Thymus (tissue), 14 donors: ENCODE measurements at places on chromosomes 2 and 18. TPM values are rescaled to one million over a fixed set of nuclear protein-coding genes. Genes with fewer than 3 reads are reported as not detected.

- no peak overlapping the region for H3K4me3 ChIP-seq
- H3K27me3 ChIP-seq, result no peaks in the 10 kb centered on the region
- H3K36me3 ChIP-seq, result no peaks in the 10 kb centered on the region
- H3K27ac ChIP-seq, result no peak overlapping the region
These were observed 148.4 kb downstream of the ZNF516 start for GRCh38 chr18:76346490-76347130.

GRCh38 chr18:67875944-67876343, 359.4 kb upstream of the DSEL start:
- no peak for DNase-seq
- no peaks in the 10 kb centered on the region for H3K27me3 ChIP-seq
- H3K27ac ChIP-seq, result no peak overlapping the region
- no peaks in the 10 kb centered on the region for H3K36me3 ChIP-seq

GRCh38 chr2:25368660-25369059, 26.9 kb upstream of the DNMT3A start:
- no peaks in the 10 kb centered on the region for H3K4me1 ChIP-seq
- DNase-seq, result no peak
- no peaks in the 10 kb centered on the region for H3K36me3 ChIP-seq
- H3K27me3 ChIP-seq, result no peaks in the 10 kb centered on the region
- H3K4me3 ChIP-seq, result no peak overlapping the region

DNA sequence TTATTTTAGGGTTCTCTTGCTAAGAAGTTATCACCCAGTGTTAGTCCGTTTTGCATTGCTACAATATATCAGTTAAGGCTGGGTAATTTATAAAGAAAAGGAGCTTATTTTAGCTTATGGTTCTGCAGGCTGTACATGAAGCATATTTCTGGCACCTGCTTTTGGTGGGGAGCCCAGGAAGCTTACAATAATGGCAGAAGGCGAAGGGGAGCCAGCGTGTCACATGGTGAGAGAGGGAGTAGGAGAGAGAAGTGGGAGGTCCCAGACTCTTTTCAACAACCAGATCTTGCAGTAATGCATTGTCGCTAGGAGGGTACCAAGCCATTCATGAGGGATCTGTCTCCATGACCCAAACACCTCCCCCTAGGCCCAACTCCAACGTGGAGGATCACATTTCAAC, 688.8 kb upstream of the PIK3C3 start:
- H3K36me3 ChIP-seq, result no peaks in the 10 kb centered on the region
- H3K27ac ChIP-seq, result no peak overlapping the region
- no peaks in the 10 kb centered on the region for H3K4me1 ChIP-seq
- no peak for DNase-seq
- H3K4me3 ChIP-seq, result no peak overlapping the region
- no peaks in the 10 kb centered on the region for H3K27me3 ChIP-seq

- H3K4me3 ChIP-seq, result no peak overlapping the region
- no peak for DNase-seq
- no peaks in the 10 kb centered on the region for H3K36me3 ChIP-seq
- no peaks in the 10 kb centered on the region for H3K27me3 ChIP-seq
- no peaks in the 10 kb centered on the region for H3K4me1 ChIP-seq
These were observed 218.5 kb downstream of the KCNS3 start for GRCh38 chr2:18096836-18097405.

DNA sequence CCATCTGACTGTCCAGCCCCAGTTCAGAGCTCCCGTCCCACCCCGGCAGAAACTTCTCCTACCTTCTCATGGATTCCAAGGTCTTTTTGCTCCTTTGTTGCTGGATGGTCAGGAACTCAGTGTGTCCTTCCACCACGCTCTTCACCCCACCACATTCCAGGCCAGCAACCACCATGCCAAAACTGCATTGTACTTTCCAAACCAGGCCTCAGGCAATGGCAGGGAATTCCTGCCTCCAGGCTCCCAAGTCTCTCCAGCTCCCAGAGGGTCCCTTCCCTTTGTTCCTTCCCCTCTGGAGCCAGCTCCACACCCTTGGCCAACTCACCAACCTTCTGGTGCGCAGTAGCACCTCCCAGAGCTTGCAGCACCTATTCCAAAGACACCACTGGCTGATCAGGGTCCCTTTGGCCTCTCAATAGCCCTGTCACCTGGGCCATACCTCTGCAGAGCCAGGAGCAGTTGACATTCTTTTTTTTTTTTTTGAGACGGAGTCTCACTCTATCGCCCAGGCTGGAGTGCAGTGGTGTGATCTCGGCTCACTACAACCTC, 8.1 kb downstream of the CHMP1B start:
- no peak overlapping the region for H3K4me3 ChIP-seq
- no peak for DNase-seq
- no peaks in the 10 kb centered on the region for H3K4me1 ChIP-seq

DNA sequence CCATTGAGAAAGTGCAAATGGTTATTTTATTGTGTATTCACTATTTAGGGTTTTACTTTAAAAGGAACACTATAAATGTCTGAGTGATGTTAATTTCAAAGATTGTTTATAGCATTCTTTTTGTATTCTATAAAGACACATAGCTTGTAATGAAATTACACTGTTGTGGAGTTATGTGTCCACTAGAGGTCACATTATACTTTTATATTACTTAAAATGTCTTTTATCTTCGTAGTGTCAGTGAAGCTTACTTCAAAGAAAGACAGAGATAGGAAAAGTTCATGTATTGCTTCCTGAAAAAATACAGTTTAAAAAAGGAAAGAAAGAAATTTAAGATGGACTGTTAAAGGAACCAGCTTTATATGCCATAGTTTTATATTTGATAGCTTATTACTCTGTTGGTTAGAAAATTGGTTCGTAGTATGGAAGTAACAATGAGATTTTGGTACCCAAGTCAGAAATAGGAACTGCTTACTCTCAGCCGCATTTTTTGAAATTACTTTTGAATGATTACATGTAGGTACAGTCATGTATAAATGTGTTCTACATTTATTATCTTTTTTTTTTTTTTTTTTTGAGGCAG, 20.5 kb downstream of the APLF start:
- no peaks in the 10 kb centered on the region for H3K4me1 ChIP-seq
- DNase-seq, result no peak
- no peak overlapping the region for H3K27ac ChIP-seq
- no peak overlapping the region for H3K4me3 ChIP-seq
- H3K27me3 ChIP-seq, result no peaks in the 10 kb centered on the region

- H3K27ac ChIP-seq, result no peak overlapping the region
- H3K36me3 ChIP-seq, result no peaks in the 10 kb centered on the region
- DNase-seq, result no peak
- no peaks in the 10 kb centered on the region for H3K27me3 ChIP-seq
- H3K4me1 ChIP-seq, result no peaks in the 10 kb centered on the region
These were observed 134.6 kb upstream of the KLHL29 start for GRCh38 chr2:23250371-23250770.

GRCh38 chr2:230872151-230872967, 7.6 kb downstream of the ITM2C start:
- no peak for DNase-seq
- H3K27ac ChIP-seq, result no peak overlapping the region
- H3K36me3 ChIP-seq, result peaks cover 52% of the 10 kb centered on the region
- peaks cover 91% of the 10 kb centered on the region for H3K4me1 ChIP-seq
- no peak overlapping the region for H3K4me3 ChIP-seq

GRCh38 chr2:115939902-115940301, 1497.5 kb downstream of the DPP10 start:
- H3K4me3 ChIP-seq, result no peak overlapping the region
- no peak for DNase-seq
- H3K27ac ChIP-seq, result no peak overlapping the region

DNA sequence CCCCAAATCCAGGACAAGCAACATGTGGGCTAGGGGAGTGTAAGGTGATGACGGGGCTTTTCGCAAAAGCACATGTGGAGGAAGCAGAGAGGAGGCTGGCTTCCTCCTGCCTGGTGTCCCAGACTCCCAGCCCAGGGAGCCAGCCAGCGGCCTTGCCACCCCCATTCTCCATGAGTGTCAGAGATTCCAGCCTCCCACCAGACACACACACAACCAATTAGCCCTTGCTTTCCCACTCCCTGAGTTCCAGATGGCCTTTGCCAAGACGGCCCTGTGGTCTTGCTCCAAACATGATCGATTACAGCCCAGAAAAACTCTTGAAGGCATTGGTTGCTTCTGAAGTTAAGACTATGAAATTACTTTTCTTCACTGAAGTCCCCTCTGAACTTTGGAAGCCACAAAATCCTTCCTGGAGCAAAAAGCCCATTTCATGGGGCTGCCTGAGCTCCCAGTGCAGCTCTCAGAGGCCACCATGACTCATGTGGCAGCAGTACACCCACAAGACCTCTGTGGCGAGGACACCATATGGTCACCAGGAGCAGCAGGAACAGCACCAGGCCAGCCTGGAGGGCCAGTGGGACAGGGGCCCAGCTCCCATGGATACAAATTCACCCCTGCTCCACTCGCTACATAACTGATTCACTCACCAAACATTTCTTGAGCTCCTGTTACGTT, 69.1 kb upstream of the PID1 start:
- no peak overlapping the region for H3K27ac ChIP-seq
- no peaks in the 10 kb centered on the region for H3K36me3 ChIP-seq
- no peak for DNase-seq
- no peaks in the 10 kb centered on the region for H3K4me1 ChIP-seq

DNA sequence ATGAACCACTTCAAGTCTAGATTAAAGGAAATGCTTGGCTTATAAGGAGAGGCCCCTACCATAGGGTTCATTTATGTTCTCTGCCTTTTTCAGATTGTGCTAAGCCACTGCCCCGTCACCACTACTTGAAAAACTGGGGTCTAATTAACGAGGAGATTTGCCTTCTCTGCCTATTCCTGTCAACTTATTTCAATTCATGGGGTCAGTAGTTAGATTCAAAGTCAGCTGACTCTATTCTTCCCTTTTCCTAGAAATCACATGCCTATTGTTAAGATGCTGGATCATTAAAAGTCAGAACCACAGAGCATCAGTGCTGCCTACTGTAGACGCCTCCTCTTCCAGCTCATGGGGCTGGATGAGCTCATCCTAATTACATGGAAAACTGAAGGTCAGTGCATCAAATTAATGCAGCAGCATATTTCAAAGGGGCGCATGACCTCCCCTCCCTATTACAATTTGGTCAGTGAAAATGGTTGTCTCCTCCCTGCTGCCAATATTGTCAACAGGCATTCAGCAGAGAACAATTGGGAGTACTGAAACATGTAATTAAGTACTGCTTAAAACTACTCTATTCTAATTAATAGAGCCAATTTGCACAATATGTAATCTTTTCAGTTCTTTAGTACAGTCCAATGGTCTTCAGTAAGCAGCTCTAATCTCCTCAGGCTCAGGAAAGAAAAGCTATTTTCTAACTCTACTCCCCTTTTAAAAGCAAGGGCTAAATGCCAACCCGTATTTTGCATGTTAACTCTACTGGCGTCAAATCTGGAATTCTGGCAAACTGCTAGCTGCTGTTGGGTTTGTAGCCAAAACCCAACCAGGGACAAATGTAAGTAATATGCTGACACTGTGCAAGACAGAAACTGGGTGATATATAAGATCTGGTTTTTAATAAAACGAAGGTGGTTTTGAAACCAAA, 117.4 kb upstream of the ITGB6 start:
- H3K4me1 ChIP-seq, result peaks cover 2% of the 10 kb centered on the region
- H3K27ac ChIP-seq, result no peak overlapping the region
- no peaks in the 10 kb centered on the region for H3K27me3 ChIP-seq
- no peak overlapping the region for H3K4me3 ChIP-seq
- DNase-seq, result no peak

DNA sequence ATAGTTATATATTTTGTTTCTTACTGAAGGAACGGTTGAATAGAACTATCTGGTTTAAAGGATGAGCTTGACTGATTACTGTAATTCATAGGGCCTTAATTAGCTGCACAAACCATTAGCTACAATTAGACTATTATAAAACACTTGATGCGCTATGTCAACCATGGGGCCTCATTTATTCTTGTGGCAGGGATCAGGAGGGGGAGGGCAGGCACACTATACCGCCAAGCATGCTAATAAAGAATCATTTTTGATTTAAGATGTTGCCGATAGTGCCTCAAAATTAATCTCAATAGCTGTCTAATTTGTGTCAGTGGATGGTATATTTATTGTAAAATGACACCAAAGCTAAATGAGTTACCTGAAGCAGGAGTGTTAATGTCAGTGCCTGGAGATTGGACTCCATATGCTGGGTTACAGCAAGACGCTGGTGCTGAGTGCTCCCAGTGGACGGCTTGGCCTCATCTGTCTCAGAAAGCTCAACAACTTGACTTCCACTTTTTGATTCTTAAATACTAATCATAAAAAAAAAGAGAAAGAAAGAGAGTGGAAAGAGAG, 1007.0 kb upstream of the CELF4 start:
- no peaks in the 10 kb centered on the region for H3K36me3 ChIP-seq
- no peak for DNase-seq
- H3K27me3 ChIP-seq, result no peaks in the 10 kb centered on the region
- peaks cover 16% of the 10 kb centered on the region for H3K4me1 ChIP-seq
- H3K4me3 ChIP-seq, result no peak overlapping the region

GRCh38 chr2:65199891-65200290, 27.7 kb upstream of the ACTR2 start:
- H3K27me3 ChIP-seq, result no peaks in the 10 kb centered on the region
- H3K4me3 ChIP-seq, result no peak overlapping the region
- H3K36me3 ChIP-seq, result no peaks in the 10 kb centered on the region

DNA sequence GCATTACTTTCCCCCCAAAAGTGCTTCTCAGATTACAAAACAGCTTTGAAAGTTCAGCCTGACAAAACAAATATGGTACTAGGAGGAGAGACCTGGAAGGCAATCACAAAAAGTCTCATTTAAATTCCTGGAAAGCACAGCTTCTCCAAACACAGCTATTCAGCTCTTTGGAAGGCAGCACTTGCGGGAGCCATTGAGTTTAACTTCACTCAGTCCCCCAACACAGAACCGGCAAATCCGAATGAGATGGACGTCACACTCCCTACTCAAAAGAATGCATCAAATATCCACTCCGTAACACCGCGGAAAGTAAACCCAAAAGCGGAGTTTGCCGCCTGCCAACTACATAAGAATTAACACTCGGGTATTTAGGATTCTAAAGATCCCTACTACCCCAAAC, 638 bp downstream of the ST6GAL2 start:
- no peak overlapping the region for H3K4me3 ChIP-seq
- no peaks in the 10 kb centered on the region for H3K4me1 ChIP-seq
- H3K36me3 ChIP-seq, result no peaks in the 10 kb centered on the region
- H3K27me3 ChIP-seq, result peaks cover 33% of the 10 kb centered on the region
- no peak overlapping the region for H3K27ac ChIP-seq

DNA sequence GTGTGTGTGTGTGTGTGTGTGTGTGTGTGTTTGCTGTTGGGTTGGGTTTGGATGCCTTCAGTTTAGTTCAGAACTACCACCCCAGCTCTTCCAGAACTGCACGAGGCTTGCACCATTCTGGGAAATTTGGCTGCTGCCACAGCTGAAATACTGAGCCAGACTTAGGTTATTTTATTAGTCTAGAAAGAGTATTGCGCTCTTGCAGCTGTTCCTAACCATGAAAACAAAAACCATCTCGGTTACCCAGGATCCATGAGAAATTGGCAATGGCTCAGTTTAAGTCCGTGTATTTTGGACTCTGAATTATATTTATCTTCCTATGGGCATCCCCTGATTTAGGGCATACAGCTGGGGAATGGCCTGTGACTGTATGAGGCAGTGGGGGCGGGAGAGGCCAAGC, 83.2 kb downstream of the TANC1 start:
- no peak overlapping the region for H3K4me3 ChIP-seq
- no peaks in the 10 kb centered on the region for H3K36me3 ChIP-seq
- no peak overlapping the region for H3K27ac ChIP-seq
- H3K27me3 ChIP-seq, result no peaks in the 10 kb centered on the region

GRCh38 chr2:75071766-75072165, 113.3 kb downstream of the POLE4 start:
- H3K4me3 ChIP-seq, result no peak overlapping the region
- no peak overlapping the region for H3K27ac ChIP-seq
- no peaks in the 10 kb centered on the region for H3K36me3 ChIP-seq
- H3K27me3 ChIP-seq, result no peaks in the 10 kb centered on the region

Gene ESPNL
- total RNA-seq, result 0.66 TPM

Gene FOXD4L1
- total RNA-seq, result 0.24 TPM

Gene CDH19
- 0.05 TPM for total RNA-seq

Gene NYAP2
- total RNA-seq, result 0.05 TPM

Gene TTR
- 1.5 TPM for total RNA-seq

Gene SCRN3
- total RNA-seq, result 18.8 TPM

Gene TBR1
- total RNA-seq, result 0.05 TPM
